ENCODE measurements at places on chromosomes 3 and 15. TPM values are rescaled to one million over a fixed set of nuclear protein-coding genes. Genes with fewer than 3 reads are reported as not detected.

The PARP3 gene
- total RNA-seq, result 31.0 TPM

The FBN1 gene
- 1,277 TPM for total RNA-seq

The RAB5A gene
- total RNA-seq, result 58.5 TPM

The CCDC39 gene
- total RNA-seq, result not detected

The NTRK3 gene
- total RNA-seq, result 1.2 TPM

The FAM107A gene
- total RNA-seq, result not detected

The CPNE4 gene
- not detected for total RNA-seq

The SCN11A gene
- total RNA-seq, result not detected

The HDC gene
- total RNA-seq, result not detected

The CCDC191 gene
- total RNA-seq, result 2.3 TPM

The C3orf52 gene
- total RNA-seq, result 10.7 TPM

The MAP1A gene
- 132 TPM for total RNA-seq

The NEDD4 gene
- total RNA-seq, result 47.4 TPM

The DUT gene
- total RNA-seq, result 54.9 TPM

The NMNAT3 gene
- 0.32 TPM for total RNA-seq

The FOXB1 gene
- not detected for total RNA-seq

The HRG gene
- not detected for total RNA-seq

The TMEM158 gene
- total RNA-seq, result 70.1 TPM

The DISP2 gene
- total RNA-seq, result 0.30 TPM

The SPINK8 gene
- total RNA-seq, result not detected

The PDZRN3 gene
- 12.3 TPM for total RNA-seq

The PCSK6 gene
- total RNA-seq, result 1.2 TPM

The HYPK gene
- total RNA-seq, result 4.8 TPM

The CADPS gene
- 16.9 TPM for total RNA-seq

The GOLGA6D gene
- not detected for total RNA-seq

The ZNF80 gene
- total RNA-seq, result not detected

The LRRFIP2 gene
- 49.1 TPM for total RNA-seq

The GPR149 gene
- total RNA-seq, result not detected

The ATP8B4 gene
- 0.42 TPM for total RNA-seq

The IL20RB gene
- 0.59 TPM for total RNA-seq

The CELSR3 gene
- 0.89 TPM for total RNA-seq

The LYZL4 gene
- not detected for total RNA-seq

The PIGZ gene
- 2.7 TPM for total RNA-seq

The IQCH gene
- 4.2 TPM for total RNA-seq

The RBPMS2 gene
- total RNA-seq, result not detected

The PAQR5 gene
- 0.09 TPM for total RNA-seq

The SYNM gene
- 48.4 TPM for total RNA-seq

The RTP3 gene
- not detected for total RNA-seq

The PAK6 gene
- 0.28 TPM for total RNA-seq

The FEM1B gene
- total RNA-seq, result 35.3 TPM

Data from smooth muscle cell of the umbilical artery (primary cell).